AG04450 (cell line): ENCODE measurements at places on chromosomes 4 and X. TPM values are rescaled to one million over a fixed set of nuclear protein-coding genes. Genes with fewer than 3 reads are reported as not detected.

Gene ENAM
- polyA plus RNA-seq = 0.05 and 0.14 TPM in 2 replicates

Gene DGKK
- polyA plus RNA-seq = not detected in 2 replicates

DNA sequence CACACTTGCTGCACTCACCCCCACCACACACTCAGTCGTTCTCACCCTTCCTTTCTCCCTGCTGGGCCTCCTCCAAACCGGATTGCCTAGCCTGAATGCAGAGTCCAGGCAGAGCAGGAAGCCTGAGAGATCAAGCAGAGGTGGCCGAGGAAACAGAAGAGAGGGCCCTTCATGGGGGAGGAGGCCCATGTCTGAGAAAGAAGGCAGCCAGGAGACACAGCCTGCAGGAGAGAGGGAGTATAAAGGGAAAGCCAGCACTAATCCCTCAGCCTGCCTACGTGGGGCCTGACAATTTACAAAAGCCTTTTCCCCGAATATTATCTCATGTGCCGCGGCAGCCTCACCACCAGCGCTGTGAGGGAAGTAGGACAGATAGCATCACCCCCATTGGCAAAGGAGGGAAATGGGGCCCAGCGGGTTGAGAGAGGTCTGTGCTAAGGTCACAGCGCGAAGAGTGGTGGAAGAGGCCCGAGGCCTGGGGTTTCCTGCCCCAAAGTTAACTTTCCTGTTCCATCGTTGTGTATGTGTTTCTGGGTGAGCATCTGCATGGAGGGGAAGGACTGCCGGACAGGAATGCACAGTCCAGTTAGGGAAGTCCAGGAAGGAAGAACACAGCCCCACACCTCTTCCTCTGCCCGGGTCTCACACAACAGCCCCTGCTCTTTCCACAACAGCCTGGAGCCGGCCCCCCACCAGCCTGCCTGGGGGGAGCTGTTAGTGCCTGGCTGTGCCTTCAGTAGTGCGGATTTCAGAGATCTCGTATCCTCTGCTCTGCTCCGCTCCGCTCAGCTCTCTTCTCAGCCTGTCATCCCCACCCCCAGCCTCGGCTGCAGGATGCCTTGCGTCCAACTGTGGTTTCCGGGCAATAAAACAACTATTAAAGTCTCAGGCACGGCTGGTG lies 50.9 kb upstream of the BCOR start:
- no peak for DNase-seq

GRCh38 chr4:6924361-6924779 lies 14.7 kb downstream of the TBC1D14 start:
- no peak for DNase-seq

Gene EMD
- 30.2 and 30.8 TPM in 2 replicates for polyA plus RNA-seq

Gene ZNF81
- 4.6 and 4.7 TPM in 2 replicates for polyA plus RNA-seq

DNA sequence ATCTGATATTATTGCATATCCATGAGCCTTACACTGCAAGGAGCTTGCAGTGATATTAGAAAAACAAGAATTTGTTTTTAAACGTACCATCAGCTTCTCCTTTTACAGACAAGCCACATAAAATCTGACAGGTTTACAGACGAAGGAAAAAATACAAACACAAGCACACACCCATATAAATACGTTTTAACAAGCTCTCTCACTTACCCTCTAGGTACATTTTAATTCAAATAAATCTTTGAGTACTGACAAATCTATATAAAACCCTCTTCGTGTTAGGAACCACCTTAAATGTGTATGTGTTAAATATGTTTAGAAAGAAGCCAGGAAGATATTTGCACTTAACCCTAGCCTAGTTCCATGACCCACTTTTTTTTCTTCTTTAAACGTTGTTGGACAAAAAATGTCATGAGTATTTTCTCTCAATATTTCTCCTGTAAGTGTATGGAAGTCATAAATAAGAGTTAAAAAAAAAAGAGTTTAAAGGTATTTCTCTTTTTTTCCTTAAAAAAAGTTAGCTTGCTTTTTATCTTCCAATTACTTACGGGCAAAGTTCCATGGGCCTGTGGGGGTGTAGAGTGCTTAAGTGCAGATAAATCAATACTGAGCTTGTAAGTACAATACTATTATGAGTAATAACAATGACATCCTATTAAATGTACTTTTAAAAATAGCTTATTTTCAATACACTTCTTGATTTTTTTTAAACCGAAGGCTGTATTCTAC lies 1.5 kb downstream of the ARAP2 start:
- DNase-seq = no peak

GRCh38 chr4:22897520-22898108 lies 204.9 kb downstream of the GBA3 start:
- DNase-seq = no peak

Gene AFF2
- polyA plus RNA-seq = 0.01 and 0.04 TPM in 2 replicates

- DNase-seq = no peak
Observed at GRCh38 chrX:82711457-82711856, 796.6 kb upstream of the POU3F4 start.

DNA sequence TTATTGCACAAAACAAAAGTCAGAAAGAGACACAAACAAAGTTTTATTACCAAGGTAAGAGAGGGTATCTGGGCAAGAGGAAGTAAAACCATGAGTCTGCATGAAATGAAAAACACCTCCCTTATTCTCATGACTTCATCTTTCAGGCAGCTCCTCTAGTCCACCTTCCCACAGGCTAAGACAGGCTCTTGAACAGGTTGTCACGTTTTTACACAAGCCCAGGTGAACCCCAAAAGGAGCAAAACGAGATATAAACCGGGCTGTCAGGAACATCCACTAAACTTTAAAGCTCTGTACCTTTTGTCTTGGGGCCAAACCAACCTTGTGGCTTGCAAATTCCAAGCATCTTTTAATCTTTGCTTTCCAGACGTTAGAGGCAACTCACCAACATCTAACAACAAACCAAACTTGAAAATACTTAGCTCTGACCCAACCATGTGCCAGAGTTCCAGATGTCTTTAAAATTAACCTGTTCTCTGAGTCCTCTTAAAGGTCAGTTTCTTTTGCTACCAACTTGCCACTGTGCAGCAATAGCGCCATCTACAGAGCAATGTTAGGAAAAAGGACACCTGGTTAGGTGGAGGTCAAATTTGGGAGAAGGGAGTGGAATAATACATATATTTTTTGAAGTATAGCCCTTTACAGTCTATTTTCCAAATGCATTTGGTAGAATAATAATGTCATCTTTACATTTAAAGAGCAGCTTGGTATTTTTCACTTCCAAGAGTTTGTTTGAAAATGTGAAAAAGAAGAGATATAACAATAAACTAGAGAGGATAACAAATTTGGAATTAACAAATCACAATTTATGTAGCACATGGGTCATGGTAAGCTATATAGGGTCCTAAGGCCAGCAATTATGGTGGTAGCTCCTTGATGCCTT lies 73.1 kb downstream of the QRFPR start:
- no peak for DNase-seq

Gene TREX2
- polyA plus RNA-seq = not detected in 2 replicates

DNA sequence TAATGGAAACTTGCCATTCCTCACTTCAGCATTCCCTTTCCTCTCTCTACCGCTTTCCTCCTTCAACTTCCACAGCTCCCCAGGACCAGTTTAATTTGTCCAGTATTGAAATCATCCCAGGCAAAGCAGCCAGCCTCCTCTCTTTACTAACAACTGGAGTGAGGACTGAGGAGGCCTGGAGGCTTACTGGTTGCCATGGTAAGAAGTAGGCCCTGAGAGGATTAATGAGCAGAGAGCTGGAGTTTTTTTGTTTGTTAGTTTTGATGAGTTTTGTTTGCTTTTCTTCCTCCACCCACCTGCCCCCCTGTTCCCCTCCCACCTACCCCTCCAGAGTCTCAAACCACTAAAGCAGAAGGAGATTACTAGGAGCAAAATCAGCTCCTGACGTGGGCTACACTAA lies 29.5 kb upstream of the PLP1 start:
- DNase-seq = no peak

DNA sequence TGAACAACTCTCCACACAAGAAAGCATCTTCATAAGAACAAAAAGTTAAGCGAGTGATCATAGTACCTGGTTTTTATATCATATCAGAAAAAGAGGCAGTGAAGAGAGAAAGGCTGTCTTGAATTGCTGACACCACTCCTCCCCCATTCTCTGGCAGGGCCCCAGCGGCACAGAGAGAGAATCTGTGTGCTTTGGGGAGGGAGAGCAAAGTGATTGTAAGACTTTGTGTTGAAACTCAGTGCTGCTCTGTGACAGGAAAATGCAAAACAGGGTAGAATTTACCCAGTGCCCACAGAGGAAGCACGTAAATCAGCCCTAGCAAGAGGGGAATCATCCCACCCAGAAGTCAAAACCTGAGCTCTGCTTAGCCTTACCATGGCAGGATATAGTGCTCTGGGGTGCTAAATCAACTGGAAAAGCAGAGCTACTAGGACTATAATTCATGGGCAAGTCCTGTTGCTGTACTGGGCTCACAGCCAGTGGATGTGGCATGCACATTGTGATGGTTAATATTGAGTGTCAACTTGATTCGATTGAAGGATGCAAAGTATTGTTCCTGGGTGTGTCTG lies 174.6 kb downstream of the PRR32 start:
- no peak for DNase-seq

GRCh38 chr4:184315675-184316359 lies 98.1 kb upstream of the ENPP6 start:
- no peak for DNase-seq

DNA sequence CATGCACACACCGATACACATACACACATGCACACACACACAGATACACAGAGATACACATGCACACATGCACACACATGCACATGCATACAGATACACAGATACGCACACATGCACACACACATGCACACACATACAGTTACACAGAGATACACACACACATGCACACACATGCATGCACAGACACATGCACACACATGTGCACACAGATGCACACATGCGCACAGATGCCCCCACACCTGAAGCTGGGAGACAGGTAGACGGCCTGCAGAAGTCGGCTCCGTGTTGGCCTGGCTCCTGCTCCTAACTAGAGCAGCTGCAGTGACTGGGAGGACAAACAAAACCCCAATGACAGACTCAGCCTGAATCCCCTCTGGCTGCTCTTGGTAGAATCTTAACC lies 46.8 kb downstream of the PSAPL1 start:
- no peak for DNase-seq

Gene GPC4
- polyA plus RNA-seq = 0.04 and 0.06 TPM in 2 replicates

Gene ATXN3L
- not detected in 2 replicates for polyA plus RNA-seq

Gene SUPT20HL2
- polyA plus RNA-seq = not detected in 2 replicates

GRCh38 chr4:109332926-109333464 lies 30.5 kb upstream of the COL25A1 start:
- no peak for DNase-seq

DNA sequence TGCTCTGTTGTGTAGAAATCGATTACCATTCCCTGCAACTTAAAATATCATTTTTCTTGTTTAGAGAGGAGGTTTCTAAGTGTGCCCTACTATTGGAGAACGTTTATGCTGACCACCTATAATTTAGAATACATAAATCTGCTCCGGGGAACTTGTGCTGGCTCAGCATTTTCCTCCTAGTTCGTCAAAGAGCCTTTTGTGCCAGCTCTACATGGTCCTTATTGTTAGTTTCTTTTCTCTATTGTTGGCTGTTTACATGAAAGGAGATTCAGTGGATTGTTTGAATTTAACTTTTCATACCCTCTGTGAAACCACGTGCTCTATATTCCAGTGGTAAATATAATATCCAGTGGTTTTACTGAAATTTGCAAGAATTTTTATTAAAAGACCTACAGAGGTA lies 53.4 kb upstream of the ATP8A1 start:
- DNase-seq = no peak

GRCh38 chr4:129641179-129641578 lies 545.2 kb downstream of the C4orf33 start:
- no peak for DNase-seq

DNA sequence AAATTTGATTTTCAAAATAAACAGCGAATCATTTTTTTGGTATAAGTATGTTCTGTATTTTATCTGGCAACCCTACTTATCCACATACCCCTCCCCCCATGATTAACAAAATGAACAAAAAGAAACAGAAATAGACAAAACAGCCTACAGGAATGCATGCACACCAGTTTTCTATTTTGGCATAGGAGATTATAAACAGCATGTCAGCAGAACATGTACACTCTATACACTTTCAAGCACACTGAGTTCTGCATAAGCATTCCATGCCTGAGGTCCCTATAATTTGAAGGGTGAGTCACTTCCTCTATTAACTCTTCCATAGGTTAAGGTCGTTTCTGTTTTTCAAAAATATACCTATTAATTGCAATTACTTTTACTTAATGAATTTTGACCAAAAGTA lies 28.0 kb upstream of the ZNF280C start:
- DNase-seq = no peak

GRCh38 chr4:148542922-148543623 lies 100.9 kb upstream of the NR3C2 start:
- no peak for DNase-seq

Gene TLR2
- polyA plus RNA-seq = 0.22 and 0.24 TPM in 2 replicates

DNA sequence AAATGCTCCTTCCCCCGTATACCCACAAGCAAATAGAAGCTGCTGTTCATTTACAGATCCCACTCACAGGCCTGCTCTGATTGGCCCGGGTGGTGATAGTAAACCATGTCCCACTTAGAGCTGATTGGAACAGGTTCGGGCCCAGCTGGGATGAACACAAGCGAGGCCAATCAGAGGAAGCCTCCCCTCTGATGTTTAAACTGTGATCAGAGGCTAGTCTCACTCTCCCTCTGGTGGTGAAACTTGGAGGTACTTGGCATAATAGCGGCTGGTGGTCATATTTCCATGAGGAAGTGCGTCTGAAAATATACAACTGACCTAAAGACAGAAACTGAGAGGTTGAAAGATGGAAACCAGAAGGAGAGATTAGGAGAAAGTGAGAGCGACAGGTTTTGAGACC lies 51.5 kb upstream of the TRPC3 start:
- DNase-seq = no peak

DNA sequence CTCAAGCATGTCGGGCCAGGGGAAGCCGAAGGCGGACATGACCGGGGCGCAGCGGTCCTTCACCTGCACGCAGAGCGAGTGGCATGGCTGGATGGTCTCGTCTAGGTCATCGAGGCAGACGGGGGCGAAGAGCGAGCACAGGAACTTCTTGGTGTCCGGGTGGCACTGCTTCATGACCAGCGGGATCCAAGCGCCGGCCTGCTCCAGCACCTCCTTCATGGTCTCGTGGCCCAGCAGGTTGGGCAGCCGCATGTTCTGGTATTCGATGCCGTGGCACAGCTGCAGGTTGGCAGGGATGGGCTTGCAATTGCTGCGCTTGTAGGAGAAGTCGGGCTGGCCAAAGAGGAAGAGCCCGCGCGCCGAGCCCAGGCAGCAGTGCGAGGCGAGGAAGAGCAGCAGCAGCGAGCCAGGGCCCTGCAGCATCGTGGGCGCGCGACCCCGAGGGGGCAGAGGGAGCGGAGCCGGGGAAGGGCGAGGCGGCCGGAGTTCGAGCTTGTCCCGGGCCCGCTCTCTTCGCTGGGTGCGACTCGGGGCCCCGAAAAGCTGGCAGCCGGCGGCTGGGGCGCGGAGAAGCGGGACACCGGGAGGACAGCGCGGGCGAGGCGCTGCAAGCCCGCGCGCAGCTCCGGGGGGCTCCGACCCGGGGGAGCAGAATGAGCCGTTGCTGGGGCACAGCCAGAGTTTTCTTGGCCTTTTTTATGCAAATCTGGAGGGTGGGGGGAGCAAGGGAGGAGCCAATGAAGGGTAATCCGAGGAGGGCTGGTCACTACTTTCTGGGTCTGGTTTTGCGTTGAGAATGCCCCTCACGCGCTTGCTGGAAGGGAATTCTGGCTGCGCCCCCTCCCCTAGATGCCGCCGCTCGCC lies at the start of gene SFRP2:
SFRP2 (minus strand) TSS at position 671 of the 864 bp plus-strand sequence; CDS start at position 423, 248 bp downstream.
- no peak for DNase-seq

GRCh38 chrX:105323928-105324327 lies 103.4 kb upstream of the TEX13A start:
- no peak for DNase-seq

GRCh38 chrX:54550821-54551220 lies 20.8 kb downstream of the GNL3L start:
- DNase-seq = no peak

Gene MAGEC3
- polyA plus RNA-seq = 0.09 TPM in 1 of 2 replicates, not detected in the other

GRCh38 chr4:73843369-73843768 lies 6.9 kb downstream of the CXCL6 start:
- no peak for DNase-seq
